ENCODE measurements at places on chromosomes 6 and 20.

GRCh38 chr6:163708466-163708865 is 293.9 kb downstream of the QKI start:
- DNase-seq, result no peak

DNA sequence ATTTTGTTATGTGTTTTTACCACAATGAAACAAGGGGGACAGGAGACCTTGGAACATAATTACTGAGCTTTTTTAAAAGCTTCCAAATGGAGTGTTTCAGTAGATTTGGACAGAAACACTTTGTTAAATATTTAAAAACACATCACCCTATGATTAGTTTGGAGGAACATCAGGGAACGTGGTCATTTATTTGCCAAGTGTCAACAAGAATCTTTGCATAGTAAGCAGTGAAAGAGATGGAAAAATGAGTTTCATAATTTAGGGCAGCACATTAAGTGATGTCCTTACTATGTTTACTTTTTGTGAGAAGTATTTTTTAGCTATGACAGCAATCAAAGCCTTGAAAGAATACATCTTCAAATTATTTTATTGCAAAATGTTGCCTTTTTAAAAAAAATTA is 82.6 kb downstream of the PROKR2 start:
- no peak for DNase-seq

DNA sequence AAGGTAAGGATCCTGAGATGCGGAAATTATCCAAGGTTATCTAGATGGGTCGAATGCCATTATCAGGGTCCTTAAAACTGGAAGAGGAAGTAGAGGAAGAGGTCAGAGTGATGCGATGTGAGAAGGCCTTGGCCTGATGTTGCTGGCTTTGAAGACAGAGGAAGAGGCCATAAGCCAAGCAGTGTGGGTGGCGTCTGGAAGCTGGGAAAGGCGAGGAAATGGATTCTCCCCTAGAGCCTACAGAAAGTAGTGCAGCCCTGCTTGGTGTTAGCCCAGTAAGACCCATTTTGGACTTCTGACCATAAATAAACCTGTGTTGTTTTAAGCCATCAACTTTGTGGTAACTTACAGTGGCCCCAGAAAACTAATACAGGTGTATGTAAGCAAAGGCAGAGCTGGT is 2.0 kb downstream of the SRXN1 start:
- no peak for DNase-seq

GRCh38 chr20:54115172-54115854 is 44.9 kb upstream of the BCAS1 start:
- no peak for DNase-seq

- no peak for DNase-seq
These were observed 289.8 kb upstream of the PREP start for GRCh38 chr6:105692613-105693215.

DNA sequence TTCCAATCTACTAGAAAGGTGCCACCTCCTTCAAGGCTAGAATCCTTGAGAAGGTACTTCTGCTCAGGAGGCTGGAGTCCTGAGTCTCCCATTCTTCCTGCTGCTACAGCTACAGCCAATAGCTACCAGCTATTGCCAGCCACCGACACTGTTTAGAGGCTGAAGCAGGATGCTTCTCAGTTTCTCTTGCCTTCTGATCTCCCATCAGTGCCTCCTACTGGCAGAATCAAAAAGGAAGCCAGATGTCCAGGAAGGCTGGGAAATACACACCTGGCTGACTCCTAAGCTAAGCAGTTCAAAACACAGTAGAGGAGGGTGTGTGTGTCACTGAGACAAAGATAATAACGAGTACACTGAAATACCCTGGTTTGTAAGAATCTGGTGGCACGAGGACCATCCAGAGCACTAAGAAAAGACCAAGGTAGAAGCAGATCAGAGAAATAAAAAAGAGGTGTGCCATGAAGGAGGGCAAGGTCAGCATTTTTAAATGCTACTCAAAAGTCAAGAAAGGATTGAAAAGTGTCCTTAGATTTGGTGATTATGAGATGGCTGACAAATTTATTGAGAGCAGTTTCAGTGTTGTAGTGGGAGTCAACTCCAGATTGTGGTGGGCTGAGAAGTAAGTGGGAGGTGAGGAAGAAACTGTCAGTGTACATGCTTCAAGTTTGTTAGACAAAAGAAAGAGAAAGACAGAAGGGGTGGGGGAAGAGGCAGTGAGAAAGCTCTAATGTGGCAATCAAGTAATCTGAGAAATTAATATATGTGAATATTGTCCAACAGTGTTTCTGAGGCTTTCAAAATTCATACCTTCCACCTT is 2.3 kb upstream of the HLA-DMA start:
- no peak for DNase-seq

GRCh38 chr6:69162811-69163210 is 527.7 kb downstream of the ADGRB3 start:
- peak; percentile 0 for DNase-seq

DNA sequence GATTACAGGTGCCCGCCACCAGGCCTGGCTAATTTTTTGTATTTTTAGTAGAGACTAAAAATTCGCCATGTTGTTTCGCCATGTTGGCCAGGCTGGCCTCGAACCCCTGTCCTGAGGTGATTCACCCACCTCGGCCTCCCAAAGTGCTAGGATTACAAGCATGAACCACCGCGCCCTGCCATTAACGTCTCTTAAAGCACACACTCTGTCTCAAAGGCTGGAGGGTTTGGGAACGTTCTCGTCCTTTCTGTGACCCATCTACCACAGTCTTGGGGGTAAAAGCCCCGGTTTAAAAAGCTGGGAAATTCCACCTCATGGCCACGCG is 57.8 kb upstream of the ARID1B start:
- no peak for DNase-seq

DNA sequence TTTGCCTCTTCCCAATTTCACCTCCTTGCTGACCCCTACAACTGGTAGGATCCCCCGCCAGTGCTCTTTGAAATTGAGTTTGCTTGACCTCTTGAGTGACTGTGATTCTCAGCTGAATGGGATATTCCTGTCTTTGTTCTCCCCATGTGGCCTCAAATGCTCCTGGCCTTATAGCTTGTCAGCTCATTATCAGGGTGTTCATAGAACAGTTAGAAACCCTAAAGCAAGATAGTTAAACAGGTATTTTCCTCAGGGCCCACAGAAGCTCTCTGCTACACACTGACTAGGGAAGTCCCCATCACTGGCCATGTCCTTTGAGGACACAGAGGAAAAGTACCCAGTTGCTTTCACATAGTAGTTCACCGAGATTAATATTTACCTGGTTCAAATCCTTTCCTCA is 211.5 kb upstream of the DTNBP1 start:
- DNase-seq, result no peak

GRCh38 chr6:33733709-33734007 is 13.0 kb downstream of the IP6K3 start:
- no peak for DNase-seq

- DNase-seq, result no peak
These were observed 171.2 kb downstream of the JARID2 start for GRCh38 chr6:15416932-15417509.

- peak; percentile 97 for DNase-seq
These were observed 193.6 kb downstream of the EDN1 start for GRCh38 chr6:12483712-12484111.

DNA sequence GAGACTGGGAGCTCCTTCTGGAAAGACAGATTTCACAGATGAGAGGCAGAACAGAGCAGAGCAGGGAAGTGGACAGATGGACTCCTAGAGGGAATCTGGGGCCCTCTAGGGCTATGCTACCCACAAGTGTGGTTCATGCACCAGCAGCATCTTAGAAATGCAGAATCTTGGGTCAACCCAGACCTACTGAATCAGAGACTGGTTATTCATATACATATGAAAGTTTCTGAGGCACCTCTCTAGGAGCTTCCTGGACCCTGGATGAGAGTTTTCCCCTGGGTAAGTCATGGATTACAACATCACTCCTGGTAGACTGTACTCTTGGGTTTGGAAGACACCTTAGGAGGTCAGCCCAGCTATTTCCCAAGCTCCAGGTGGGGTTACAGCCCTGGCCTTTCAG is 55.4 kb upstream of the SAYSD1 start:
- DNase-seq, result no peak

GRCh38 chr20:50438986-50439407 is 71.2 kb upstream of the PTPN1 start:
- peak; percentile 77 for DNase-seq

DNA sequence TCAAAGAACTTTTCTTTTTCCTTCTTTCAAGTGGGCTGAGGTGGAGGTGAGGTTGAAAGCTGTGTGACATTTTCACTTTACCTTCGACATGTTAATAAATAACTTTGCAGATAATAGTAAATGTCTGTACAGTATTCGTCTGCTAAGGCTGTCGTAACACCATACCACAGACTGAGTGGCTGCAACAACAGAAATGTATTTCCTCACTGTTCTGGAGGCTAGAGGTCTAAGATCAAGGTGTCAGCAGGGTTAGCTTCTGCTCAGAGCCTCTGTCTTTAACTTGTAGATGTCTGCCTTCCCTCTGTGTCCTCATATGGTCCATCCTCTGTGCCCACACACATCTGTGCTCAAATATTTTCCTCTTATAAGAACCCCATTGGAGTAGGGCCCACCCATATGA is 14.9 kb downstream of the PHACTR2 start:
- DNase-seq, result no peak

DNA sequence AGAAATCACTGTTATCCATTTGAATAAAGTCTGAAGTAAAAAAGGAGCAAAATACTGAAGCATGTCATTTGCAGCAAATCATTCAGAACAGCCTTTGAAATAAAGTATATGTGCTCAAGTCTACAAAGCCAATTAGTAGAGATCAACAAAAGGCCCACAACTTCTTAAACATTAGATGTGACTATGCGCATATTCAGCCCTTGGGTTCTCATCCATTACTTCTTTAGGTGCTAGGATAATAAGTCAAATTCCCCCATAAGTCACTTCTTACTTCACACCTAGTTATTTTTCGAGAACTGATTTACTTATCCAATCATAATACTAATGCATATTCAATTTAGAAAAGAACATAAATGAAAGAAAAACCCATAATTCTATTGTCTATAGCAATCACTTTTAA is 31.0 kb downstream of the PHIP start:
- no peak for DNase-seq

DNA sequence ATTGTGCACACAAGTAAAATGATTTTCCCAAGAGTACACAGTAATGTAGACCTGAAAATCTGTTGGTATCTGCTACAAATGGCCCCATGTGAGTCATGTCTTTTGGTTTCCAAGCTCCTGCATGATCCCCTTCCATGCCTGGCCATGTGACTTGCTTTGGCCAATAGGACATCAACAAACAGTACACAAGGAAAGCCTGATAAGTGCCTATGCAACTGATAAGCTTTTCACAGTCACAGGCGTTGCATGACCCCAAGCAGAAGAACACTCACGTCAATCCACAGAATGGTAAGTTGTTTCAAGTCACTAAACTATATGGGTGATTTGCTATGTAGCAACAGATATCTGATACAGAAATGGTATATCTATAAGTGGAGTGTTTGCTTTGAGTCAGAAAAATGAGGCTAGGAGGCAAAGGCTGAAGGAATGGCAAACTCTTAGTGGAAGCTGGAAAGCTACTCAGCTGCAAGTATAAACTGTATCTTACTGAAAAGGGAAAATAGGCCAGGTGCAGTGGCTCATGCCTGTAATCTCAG is 160.1 kb upstream of the BEND3 start:
- peak; percentile 8 for DNase-seq
